ENCODE measurements at places on chromosomes 7 and 10.

- DNase-seq = peak; percentile 2
These were observed 56.8 kb downstream of the EPDR1 start for GRCh38 chr7:37977243-37977642.

- no peak for DNase-seq
These were observed 1088.9 kb downstream of the KCNMA1 start for GRCh38 chr10:76548716-76549115.

DNA sequence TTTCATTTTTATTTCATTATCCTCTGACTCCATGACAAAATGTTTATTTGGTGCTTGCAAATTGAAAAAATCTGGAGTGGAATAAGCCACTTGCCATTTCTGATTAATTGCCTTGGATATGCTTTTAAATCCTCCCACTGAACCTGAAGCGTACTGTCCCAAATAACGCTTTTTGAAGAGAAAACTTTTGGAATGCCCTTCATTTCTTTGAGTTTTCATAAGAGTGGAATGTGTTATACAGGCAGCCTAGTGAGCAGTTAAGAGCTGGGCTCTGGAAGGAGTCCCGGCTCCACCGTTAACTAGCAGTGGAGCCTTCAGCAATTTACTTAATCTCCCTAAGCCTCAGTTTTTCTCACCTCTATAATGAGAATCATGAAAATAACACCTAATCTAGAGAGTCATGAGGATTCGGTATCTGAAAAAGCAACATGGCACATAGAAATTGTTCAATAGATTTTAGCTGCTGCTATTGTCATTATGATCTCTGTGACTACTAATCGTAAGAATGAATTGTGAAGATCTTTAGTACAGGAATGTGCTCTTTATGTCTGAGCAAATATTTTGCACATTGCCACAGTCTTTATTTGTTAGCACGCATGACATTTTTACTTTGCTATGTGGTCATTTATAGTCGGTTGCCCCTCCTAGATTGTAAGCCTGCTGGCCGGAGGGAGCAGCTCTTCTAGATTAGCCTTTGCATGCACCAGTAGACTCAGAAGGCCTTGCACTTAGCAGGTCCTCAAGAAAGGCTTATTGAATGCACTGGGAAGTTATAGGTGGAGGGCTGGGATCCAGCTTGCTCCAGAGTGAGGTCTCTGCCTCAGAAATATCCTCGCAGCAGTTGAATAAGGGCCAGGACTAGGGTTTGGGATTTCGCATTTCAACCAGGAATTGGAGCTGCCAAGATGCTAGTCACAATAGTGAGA lies 59.4 kb downstream of the PLCE1 start:
- DNase-seq = no peak

GRCh38 chr7:105277341-105277740 lies 111.4 kb downstream of the SRPK2 start:
- no peak for DNase-seq

- DNase-seq = no peak
These were observed 2.2 kb downstream of the TMEM120A start for GRCh38 chr7:75992083-75992755.

DNA sequence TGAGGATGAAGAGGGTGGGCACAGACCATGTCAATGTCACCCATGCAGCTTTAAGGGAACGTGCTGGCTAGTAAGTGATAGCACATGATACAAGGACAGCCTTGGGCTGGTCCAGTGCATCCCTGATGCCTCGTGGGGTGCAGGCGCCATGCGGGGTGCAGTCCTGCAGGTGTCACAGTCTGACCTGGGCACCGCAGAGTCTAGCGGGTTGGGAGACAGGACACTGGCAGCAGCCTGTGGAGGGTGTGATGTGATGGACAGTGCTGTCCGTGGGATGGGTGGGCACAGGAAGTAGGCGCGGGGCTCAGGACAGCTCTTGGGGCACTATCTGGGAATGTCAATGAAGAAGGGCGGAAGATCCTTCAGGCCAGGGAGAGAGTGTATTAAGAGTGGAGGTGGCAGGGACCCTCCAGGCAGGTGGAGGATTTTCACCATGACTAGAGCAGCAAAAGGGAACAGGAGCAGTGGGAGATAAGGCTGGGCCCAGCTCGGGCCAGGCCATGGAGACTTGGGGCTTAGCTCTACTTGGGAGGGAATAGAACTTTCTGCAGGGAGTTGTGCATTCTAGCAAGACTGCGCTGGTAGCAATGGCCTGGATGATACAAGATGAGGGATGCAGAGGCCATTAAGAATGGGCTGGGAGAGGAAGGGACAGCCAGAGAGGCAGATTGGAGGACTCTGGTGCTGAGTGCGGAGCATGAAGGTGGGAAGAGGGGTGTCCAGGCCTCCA lies 122.5 kb downstream of the PTPN20 start:
- no peak for DNase-seq

- no peak for DNase-seq
These were observed 148.6 kb downstream of the ELFN1 start for GRCh38 chr7:1818575-1819258.

GRCh38 chr10:131429141-131429540 lies 117.6 kb upstream of the TCERG1L start:
- no peak for DNase-seq

GRCh38 chr7:155893664-155894063 lies 81.4 kb upstream of the SHH start:
- DNase-seq = no peak
